ENCODE measurements at places on chromosomes 7 and 10.

GRCh38 chr7:109226699-109227098 lies 657.0 kb downstream of the DNAJB9 start:
- no peak for DNase-seq

DNA sequence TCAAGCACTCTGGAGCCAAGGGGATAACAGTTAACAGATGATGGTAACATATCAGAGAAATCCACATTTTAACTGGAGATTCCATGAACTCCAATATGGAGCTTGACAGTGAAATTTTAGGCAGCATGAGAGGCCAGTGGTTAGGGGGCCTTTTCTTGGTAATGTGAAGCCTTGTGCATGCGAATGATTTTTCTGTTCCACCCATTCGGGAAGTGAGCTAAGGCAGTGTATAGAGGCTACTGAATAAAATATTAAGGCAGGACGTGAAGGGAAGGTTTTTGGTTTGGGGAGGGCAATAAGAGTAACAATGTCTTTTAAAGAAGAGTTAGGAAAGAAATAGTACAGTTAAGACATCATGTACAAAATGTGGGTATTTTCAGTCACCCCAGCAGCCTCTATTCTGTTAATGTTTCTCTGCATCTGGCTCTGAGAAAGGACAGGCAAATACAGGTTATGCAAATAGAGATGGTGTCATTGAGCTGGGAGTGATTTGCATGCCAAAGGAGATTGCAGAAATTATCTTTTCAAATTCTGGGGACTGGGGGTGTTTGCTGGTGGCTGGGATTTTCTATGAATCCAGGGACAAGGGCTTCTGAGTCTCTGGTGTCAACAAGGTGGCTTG lies 6.8 kb upstream of the TAS2R60 start:
- DNase-seq, result no peak

DNA sequence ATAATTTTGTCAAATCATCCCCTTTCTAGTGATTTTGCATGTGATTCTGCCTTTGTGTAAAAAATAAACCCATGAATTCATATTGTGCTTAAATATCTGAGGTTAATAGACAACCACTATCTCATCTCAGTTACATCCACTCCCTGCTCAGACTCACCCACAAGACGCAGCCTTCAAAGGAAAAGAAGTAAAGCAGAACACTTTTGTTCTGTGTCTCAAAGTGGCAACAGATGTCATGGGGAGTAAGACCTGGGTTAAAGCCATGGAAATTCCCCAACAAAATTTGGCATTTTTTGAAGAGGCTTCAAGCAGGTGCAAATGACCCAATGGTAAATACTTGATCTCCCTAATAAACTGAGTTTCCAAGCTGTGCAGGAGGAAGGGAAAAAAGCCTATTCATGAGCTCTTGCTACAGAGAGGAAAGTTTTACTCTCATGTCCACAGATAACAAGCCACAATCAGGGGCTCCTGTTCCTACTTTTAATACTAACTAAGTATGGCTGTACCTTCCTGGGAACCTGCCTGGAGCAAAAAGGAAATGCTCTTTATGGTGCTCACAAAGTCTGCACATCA lies 4.7 kb downstream of the CYP3A7 start:
- DNase-seq, result no peak

- DNase-seq, result no peak
These were observed 587.5 kb downstream of the PTPRN2 start for GRCh38 chr7:158000160-158000559.

GRCh38 chr10:75430000-75430763 lies 1.2 kb upstream of the LRMDA start:
- DNase-seq, result peak; percentile 53

DNA sequence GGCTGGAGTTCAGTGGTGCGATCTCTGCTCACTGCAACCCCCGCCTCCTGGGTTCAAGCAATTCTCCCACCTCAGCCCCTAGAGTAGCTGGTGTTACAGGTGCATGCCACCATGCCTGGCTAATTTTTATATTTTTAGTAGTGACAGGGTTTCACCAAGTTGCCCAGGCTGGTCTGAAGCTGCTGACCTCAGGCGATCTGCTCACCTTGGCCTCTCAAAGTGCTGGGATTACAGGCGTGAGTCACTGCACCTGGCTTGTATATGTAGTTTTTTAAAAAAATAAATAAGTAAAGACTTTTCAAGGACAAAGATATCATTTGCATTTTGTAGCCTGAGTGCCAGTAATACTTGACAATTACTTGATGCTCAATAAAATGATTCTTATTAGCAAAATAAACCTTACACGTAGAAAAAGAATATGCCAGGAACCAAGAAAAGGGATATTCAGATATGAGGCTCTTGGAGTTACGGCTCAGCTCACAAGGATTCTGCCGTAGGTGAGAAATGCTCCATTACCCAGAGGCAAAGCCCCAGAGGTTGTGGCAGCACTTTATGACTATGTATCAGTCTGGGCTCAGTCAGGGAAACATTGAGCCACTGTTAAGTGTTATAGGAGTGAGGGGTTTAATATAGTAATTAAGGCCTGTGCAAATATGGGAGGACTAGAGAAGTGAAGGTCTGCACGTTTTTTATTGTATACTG lies 98.5 kb downstream of the TPST1 start:
- DNase-seq, result no peak

DNA sequence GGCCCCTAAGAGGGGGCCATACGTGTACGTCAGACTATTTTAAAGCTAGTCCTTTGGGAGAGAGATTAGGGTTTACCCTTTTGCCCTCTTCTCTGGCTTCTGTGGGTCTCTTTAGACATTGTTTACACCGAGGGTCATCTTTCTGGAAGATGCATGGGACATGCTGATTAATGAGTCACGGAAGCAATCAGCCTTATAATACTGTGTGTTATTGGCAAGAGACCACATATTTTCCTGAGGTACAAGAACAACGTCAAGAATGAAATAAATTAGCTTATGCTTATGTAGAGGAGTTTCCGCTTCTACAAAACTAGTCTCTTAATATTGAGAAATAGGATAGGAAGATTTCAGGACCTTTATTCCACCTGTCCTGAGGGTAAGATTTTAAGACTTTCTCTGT lies 327.7 kb downstream of the BBS9 start:
- DNase-seq, result no peak

DNA sequence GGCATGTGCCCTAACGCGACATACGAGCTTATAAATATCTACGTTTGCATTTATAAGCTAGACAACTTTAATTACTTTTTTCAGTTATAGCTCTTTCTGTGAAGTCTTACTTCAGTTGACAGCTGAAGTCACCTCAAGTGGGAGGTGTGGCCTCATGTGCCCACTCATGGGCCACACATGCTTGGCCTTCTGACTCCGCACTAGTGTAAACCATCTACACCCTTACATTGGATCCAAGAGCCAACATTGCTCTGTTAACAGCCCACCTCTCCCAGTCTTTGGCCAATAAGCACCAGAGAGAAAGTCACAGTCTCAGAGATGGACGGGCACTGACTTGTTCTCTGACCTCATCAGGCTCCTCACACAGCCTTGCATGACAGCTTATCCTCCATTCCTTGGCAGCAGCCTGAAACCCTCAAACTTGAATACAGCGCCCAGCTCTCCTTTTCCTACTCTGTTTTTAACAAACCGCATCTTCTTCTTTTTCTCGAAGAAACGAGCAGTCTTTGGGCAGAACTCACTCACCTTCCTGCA lies 70.9 kb upstream of the AMPH start:
- no peak for DNase-seq

DNA sequence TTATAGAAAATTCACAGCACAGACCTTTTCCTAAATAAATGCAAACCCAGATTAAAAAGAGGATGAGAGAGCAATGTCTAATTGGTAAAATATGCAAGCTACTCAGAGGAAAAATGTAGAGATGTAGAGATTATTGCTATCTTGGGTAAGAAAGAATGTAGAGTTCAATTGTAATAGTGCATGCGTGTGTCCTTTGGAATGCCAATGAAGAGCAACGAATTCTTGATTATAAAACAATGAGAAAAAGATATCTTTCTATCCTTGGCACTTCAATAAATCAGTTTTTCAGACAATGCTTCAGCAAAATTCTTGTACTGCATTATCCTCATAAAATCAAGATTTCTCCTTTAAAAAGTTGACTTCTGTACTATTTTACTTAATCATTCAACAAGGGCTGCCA lies 50.9 kb downstream of the SEMA3D start:
- DNase-seq, result no peak

GRCh38 chr10:114239117-114239993 lies at the start of gene VWA2:
TSS of gene VWA2 (plus strand) at chr10:114239254. CDS start at chr10:114248714, 9,460 bp downstream.
- no peak for DNase-seq

DNA sequence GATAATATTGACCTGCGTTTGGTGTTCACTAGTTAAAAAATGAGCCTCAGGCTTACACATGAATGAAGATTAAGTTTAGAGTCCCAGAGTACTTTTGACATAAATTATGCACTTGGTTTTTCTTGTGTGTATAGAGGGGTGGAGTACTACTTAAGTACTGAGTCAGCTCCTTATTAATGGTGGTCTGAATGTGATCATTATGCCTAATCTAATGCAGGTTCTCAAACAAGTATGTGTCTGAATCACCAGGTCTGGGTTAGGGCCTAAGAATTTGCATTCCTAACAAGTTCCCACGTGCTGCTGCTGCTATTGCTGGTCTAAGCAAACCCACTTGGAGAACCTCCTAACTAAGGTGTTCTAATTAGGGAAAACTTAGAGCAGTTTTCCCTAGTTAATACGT lies 30.7 kb upstream of the STOX1 start:
- DNase-seq, result no peak

DNA sequence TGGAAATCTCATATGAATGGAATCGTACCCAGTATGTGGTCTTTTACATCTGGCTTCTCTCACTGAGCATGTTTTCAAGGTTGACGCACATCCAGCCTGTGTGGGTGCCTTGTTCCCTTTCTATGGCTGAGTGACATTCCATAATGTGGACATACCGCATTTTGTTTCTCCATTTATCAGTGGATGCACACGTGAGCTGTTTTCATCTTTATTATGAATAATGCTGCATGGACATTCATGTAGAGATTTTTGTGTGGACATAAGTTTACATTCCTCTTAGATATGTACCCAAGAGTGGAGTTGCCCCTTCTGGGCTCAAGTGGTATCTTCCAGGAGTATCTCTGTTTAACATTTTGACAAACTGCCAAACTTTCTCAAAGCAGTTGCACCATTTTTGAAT lies 1.3 kb upstream of the SCART1 start:
- DNase-seq, result no peak

GRCh38 chr10:73773152-73773879 lies 8.5 kb upstream of the CHCHD1 start:
- DNase-seq, result no peak

GRCh38 chr7:129341816-129342806 lies 92.1 kb upstream of the STRIP2 start:
- no peak for DNase-seq

DNA sequence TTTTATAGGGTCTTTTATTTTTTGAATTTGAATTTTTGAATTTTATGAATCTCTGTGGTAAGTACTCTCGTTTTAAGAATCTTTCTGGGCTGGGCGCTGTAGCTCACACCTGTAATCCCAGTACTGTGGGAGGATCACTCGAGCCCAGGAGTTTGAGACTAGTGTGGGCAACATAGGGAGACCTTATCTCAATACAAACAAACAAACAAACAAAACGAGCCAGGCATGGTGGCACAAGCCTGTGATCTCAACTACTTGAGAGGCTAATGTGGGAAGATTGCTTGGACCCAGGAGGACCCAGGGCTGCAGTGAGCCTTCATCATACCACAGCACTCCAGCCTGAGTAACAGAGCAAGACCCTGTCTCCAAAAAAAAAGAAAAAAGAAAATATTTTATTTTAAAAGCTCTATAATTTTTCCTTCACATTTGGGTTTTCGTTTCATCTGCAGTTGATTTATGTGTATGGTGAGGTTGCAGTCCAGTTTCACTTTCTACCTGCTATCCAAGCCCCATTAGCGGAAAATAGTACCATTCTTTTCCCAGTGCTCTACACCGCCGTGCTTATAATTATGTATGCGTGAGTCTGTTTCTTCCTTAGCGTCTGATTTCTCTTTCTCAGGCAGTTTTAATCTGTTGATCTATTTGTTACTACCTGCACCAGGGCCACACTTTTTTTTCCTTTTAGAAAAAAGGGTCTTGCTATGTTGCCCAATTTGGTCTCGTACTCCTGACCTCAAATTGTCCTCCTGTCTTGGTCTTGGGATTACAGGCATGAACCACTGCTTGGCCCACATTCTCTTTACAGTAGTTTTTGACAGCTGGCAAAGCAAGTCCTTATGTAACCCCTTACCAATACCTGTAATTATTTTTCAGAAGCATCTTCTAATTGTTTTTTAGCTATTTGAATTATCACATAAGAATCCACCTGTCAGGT lies 21.7 kb downstream of the TRIM24 start:
- no peak for DNase-seq

DNA sequence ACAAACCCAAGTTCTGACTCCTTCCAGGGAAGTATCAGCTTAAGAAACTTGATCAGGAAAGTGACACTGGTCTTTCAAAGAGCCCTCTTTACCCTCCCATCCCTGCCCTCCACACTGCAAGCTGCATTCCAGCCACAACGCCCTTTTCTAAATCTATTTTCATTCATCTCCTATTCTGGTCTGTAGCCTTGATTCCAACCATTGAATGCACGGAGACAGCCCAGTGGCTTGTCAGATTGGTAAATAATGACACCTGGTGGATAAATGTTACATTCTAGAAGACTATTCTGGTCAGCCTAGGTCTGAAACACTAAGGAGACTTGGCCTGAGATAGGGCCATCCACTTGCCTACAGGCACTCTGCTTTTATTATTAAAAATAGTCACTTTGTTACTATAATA lies 20.9 kb downstream of the MORN4 start:
- DNase-seq, result peak; percentile 49

- no peak for DNase-seq
These were observed 1.8 kb downstream of the GDF10 start for GRCh38 chr10:47301833-47302232.

GRCh38 chr7:26670290-26670689 lies 194.1 kb downstream of the SKAP2 start:
- no peak for DNase-seq

DNA sequence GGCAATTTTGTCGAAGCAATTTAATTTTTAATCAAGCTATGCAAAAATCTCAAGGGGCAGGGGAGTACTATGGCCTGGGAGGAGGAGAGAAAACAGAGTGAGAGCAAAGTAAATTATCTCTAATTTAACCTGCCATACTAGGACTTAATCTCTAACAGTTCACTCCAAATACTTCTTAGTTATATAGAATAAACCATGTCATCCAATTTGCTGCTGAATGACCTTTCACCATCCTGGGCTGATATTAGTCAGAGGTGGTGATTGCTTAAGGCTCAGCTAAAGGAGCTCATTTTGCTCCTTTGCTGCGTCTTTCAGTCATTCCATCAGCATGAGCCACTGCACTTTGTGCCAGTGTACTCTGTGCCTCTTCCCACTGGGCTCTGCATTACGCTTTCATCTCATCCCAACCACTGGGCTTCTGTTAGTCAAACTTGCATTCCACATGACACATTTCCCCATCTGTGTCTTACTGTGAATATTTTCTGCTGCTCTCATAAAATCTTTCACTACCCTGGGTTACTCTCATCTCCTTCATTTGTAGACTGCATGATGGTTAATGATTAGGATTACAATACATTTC lies 84.3 kb downstream of the CD36 start:
- no peak for DNase-seq

GRCh38 chr10:122481296-122482056 lies 20.1 kb downstream of the HTRA1 start:
- DNase-seq, result no peak

- no peak for DNase-seq
These were observed 149.9 kb downstream of the SFMBT2 start for GRCh38 chr10:7260912-7261311.

- peak; percentile 77 for DNase-seq
These were observed 36.2 kb upstream of the GTF2IRD1 start for GRCh38 chr7:74417419-74417971.
